Activated CD4-positive, alpha-beta memory T cell treated with anti-CD3 and anti-CD28 coated beads, Interleukin-2, amount 10 ng/mL, durations not matched to agents 7 days and 5 days (primary cell): ENCODE measurements at places on chromosomes 1 and 21. TPM values are rescaled to one million over a fixed set of nuclear protein-coding genes. Genes with fewer than 3 reads are reported as not detected.

DNA sequence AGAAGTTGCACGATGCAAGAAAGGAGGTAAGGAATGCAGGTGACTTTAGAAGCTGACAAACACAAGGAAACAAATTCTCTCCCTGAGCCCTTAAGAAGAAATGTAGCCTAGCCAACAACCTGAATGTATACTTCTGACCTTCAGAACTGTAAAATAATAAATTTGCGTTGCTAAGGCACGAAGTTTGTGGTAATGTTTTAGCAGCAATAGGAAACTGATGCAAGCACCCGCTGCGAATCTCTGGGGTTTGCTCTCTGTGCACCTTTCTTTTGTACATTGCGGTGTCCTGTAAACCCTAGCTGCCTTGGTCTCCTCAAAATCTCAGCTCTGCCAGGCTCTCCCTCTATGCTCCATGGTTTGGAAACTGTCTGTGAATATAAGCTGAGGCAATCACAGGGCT, 15.1 kb downstream of the CD53 start:
- H3K27me3 ChIP-seq, result no peaks in the 10 kb centered on the region
- peaks cover 83% of the 10 kb centered on the region for H3K36me3 ChIP-seq
- peak overlapping the region; percentile 38 for H3K4me3 ChIP-seq
- H3K27ac ChIP-seq, result peak overlapping the region; percentile 38
- DNase-seq, result no peak

DNA sequence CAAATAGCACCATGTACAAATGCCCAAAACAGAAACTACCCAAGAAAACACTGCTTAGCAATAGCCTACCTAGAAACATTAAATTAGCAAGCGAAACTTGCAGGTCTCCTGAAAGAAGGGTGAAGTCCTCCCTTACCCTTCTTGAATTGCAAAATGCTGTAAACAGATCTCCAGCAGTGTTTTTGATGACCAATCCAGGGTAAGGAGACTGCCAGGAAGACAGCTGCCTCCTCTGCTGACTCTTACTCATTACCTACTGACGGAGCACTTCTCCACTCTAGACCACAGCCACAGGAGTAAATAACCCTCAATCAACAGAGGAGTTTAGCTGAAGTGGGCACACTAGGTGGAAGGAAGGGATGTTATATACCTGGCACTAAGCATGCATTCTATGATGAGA, 32.2 kb upstream of the GADD45A start:
- no peak overlapping the region for H3K4me3 ChIP-seq
- DNase-seq, result no peak
- H3K4me1 ChIP-seq, result peaks cover 2% of the 10 kb centered on the region
- H3K27me3 ChIP-seq, result peaks cover 14% of the 10 kb centered on the region

DNA sequence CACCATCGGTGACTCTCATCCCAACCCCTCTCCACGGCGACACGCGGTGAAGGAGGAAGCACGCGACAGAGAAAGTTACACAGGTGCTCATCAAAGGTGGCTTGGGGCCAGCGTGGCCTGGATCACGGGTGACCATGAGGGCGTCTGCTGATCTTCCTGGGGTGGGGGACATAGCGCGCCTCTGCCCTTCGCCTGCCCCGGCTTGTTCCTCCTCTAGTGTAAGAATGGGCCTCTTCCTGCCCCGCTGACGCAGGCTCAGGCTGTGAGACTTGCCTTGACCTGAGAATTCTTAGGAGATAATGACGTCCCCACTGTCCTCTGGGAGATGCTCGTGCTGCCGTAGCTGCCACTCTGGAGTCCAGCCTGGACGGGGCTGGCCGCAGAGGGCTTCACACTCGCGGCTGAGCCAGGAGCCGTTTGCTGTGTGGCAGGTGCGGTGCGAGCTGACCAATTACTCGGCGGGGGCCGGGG, 39.0 kb upstream of the TMEM52 start:
- H3K27me3 ChIP-seq, result peaks cover 10% of the 10 kb centered on the region
- no peak for DNase-seq
- no peak overlapping the region for H3K27ac ChIP-seq
- H3K4me1 ChIP-seq, result peaks cover 3% of the 10 kb centered on the region
- H3K4me3 ChIP-seq, result no peak overlapping the region
- H3K36me3 ChIP-seq, result no peaks in the 10 kb centered on the region

DNA sequence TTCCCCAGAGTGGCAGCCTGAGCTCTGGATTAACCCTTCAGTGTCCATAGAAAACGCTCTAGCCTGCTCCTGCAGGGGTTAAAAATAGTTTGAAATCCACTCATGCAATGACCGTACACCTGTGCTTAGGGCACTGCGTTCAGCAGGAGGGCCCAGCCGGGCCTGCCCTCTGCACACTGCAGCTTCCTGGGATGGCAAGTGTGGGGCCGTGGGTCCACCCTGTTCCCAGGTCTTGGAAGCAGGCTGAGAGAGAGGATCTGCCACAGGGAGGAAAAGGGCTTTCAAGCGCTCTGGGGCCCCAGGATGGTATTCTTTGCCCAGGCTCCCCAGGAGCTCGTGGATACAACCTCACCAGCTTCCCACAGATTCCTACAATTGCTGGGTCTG, 1.5 kb upstream of the S100B start:
- no peaks in the 10 kb centered on the region for H3K36me3 ChIP-seq
- peak overlapping the region; percentile 65 for H3K27ac ChIP-seq
- DNase-seq, result no peak
- peaks cover 28% of the 10 kb centered on the region for H3K4me1 ChIP-seq

DNA sequence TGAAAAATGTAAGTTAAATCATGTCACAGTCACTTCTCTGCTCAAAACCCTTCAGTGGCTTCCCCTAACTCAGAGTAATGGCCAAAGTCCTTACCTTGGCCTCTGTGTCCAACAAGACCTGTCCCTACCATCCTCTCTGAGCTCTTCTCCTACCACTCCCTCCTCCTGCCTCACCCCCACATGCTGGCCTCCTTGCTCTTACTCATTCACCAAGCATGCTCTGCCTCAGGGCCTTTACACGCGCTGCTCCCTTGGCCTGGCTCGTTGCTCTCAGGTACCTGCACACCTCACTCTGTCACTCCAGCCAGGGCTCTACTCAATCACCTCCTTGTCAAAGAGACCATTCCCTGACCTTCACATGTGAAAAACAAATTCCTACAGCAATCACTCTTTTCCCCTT, 54.2 kb downstream of the SEC16B start:
- no peak overlapping the region for H3K4me3 ChIP-seq
- no peak overlapping the region for H3K27ac ChIP-seq
- H3K4me1 ChIP-seq, result no peaks in the 10 kb centered on the region
- no peak for DNase-seq
- H3K36me3 ChIP-seq, result no peaks in the 10 kb centered on the region

- H3K27me3 ChIP-seq, result no peaks in the 10 kb centered on the region
- H3K4me3 ChIP-seq, result no peak overlapping the region
- no peaks in the 10 kb centered on the region for H3K4me1 ChIP-seq
- H3K27ac ChIP-seq, result no peak overlapping the region
- DNase-seq, result no peak
Observed at GRCh38 chr1:86447198-86447790, 21.4 kb upstream of the CLCA1 start.

GRCh38 chr1:233883671-233884070, 20.8 kb upstream of the SLC35F3 start:
- H3K27me3 ChIP-seq, result peaks cover 5% of the 10 kb centered on the region
- no peaks in the 10 kb centered on the region for H3K4me1 ChIP-seq
- no peaks in the 10 kb centered on the region for H3K36me3 ChIP-seq
- H3K27ac ChIP-seq, result no peak overlapping the region
- no peak for DNase-seq

DNA sequence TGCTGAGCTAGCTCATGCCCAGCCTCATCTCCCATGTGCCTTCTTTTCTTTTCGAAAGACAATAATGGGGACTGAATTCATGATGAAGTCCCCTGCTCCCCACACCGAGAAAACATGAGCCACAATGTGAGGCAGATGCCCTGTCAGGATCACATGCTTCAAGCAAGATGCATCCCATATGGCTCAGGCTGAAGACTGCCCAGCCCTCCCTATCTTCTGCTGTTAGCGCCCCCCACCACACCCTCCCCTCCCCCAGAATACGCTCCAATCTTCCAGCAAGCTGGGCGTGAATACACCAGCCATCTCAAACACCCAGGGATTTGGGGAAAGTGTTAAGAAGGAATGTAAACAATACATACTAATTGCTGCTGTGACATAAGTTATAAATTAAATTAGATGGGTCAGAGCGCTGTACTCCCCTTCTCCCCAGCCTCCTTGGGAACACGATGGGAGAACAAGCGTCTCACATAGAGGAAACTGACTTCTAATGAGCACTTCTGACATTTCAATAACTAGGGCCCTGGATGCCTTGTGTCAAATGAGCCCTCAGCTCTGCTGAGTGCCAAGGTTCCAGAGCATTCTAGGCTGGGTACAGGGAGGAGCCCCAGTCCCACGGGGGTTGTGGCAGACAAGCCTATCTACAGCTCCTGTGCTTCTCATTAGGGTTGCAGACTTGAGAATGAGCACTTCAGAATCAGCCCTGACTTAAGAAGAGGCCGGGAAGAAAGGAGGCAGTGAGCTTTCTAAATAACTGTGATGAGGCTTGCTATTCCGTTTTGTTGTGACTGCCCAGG, 55.6 kb downstream of the TNR start:
- H3K27ac ChIP-seq, result no peak overlapping the region
- no peaks in the 10 kb centered on the region for H3K4me1 ChIP-seq
- no peak overlapping the region for H3K4me3 ChIP-seq
- no peaks in the 10 kb centered on the region for H3K36me3 ChIP-seq
- DNase-seq, result no peak

GRCh38 chr1:85137660-85138059, 63.2 kb downstream of the SYDE2 start:
- H3K4me1 ChIP-seq, result peaks cover 4% of the 10 kb centered on the region
- no peak overlapping the region for H3K4me3 ChIP-seq
- no peaks in the 10 kb centered on the region for H3K36me3 ChIP-seq
- H3K27me3 ChIP-seq, result peaks cover 6% of the 10 kb centered on the region

Gene NKAIN1
- total RNA-seq, result not detected

Gene AIRE
- total RNA-seq, result 0.58 TPM

DNA sequence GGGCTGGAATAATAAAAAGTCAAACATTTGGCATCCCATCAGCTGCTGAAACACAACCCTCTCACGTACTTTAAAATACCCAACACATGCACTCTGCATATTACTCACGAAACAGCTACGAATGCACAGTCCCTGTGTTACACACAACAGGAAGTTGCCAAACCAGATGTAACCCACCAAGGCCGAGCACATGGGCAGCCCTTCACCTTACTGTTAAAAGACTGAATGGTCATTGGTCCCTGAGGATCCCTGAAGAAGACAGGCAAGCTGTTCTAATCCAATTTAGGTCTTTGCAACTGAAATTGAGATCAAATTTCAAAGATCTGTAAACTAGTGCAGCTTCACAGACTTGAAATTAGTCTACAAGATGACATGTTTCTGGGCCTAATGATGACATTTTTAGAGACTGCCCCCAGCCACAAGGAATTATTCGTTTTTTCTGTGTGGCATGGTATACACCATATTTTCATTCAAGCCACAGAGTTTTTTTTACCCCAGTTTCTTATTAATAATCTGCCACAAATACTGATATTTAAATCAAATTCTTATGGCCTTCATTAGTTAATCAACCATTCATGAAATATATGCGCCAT, 25.6 kb upstream of the IER5 start:
- peaks cover 22% of the 10 kb centered on the region for H3K36me3 ChIP-seq
- peaks cover 2% of the 10 kb centered on the region for H3K27me3 ChIP-seq
- DNase-seq, result peak; percentile 57
- H3K27ac ChIP-seq, result peak overlapping the region; percentile 79

Gene PDZK1
- not detected for total RNA-seq

GRCh38 chr1:910881-911721, 12.6 kb upstream of the SAMD11 start:
- H3K27me3 ChIP-seq, result peaks cover 47% of the 10 kb centered on the region
- no peak overlapping the region for H3K27ac ChIP-seq
- no peaks in the 10 kb centered on the region for H3K36me3 ChIP-seq
- no peak for DNase-seq
- peaks cover 8% of the 10 kb centered on the region for H3K4me1 ChIP-seq
- no peak overlapping the region for H3K4me3 ChIP-seq

GRCh38 chr1:98298319-98298718, 363.2 kb upstream of the SNX7 start:
- H3K27ac ChIP-seq, result no peak overlapping the region
- no peaks in the 10 kb centered on the region for H3K36me3 ChIP-seq
- peaks cover 3% of the 10 kb centered on the region for H3K27me3 ChIP-seq
- H3K4me1 ChIP-seq, result no peaks in the 10 kb centered on the region

Gene SLC26A9
- total RNA-seq, result not detected

DNA sequence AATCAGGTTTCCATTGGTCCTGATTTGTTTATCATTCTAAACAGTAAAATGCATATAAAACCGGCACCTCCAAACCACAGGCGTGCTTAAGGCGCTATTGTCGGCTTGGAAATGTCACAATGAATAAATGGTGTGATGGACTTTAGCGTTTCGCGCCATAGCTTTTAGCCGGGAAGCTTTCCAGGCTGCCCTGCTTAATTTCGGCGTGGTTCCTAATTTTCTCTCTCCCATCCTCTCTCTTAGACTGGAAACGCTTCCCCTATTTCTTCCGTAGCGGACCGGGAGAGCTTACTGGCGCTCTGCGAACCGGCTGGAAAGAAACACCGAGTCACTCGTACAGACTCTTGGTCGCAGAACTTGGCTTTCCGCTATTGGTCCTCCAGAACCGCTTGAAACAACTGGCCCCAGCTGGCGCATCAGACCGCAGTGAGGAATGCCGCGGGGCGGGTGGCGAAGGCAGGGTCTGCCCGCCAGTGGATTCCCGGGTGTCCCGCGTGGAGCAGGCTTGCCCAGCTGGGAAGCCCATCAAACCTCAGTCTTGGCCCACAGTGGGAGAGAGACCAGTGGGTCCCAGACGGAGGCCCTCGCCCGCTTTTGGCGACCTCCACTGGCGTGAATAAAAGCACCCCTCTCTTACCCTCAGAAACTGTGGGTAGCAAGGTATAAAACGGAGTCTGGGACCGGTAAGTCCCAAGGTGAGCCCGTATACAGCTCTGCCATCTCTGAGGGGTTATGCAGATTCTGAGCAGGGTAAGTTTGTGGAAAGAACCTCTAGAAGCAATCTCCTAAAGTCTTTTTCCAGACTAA, 4.0 kb upstream of the LHX8 start:
- H3K36me3 ChIP-seq, result peaks cover 9% of the 10 kb centered on the region
- peaks cover 7% of the 10 kb centered on the region for H3K4me1 ChIP-seq
- no peak overlapping the region for H3K27ac ChIP-seq
- DNase-seq, result no peak

GRCh38 chr1:101704895-101705294, 291.8 kb downstream of the OLFM3 start:
- H3K27me3 ChIP-seq, result no peaks in the 10 kb centered on the region
- no peaks in the 10 kb centered on the region for H3K4me1 ChIP-seq
- no peak overlapping the region for H3K4me3 ChIP-seq
- no peaks in the 10 kb centered on the region for H3K36me3 ChIP-seq

- no peaks in the 10 kb centered on the region for H3K4me1 ChIP-seq
- DNase-seq, result no peak
- no peak overlapping the region for H3K4me3 ChIP-seq
Observed at GRCh38 chr1:33284049-33284448, 27.8 kb downstream of the ZNF362 start.
